ENCODE measurements at places on chromosomes 16 and 17. TPM values are rescaled to one million over a fixed set of nuclear protein-coding genes. Genes with fewer than 3 reads are reported as not detected.

Gene ASIC2
- not detected for total RNA-seq

Gene TEDC2
- total RNA-seq: 0.51 TPM

Gene DBNDD1
- total RNA-seq: 3.0 TPM

Gene NPW
- not detected for total RNA-seq

Gene CCL8
- 1.9 TPM for total RNA-seq

Gene CCL4L2
- total RNA-seq: not detected

Gene KRTAP3-1
- total RNA-seq: not detected

Gene BEAN1
- total RNA-seq: 2.8 TPM

Gene KCNG4
- total RNA-seq: not detected

Gene KRT14
- not detected for total RNA-seq

Gene SMPD3
- total RNA-seq: not detected

Gene LRRC37A3
- 4.2 TPM for total RNA-seq

Gene RNF157
- 2.5 TPM for total RNA-seq

Gene BIRC5
- total RNA-seq: 0.38 TPM

Gene FBRS
- total RNA-seq: 33.2 TPM

Gene ZNF174
- total RNA-seq: 9.2 TPM

Gene IL17C
- not detected for total RNA-seq

Gene COX6A2
- total RNA-seq: 890 TPM

Gene KRTAP4-6
- not detected for total RNA-seq

Gene BRIP1
- 0.11 TPM for total RNA-seq
